Muscle of arm (tissue), 14 donors: ENCODE measurements at places on chromosomes 3 and 15.

- no peak for DNase-seq
Observed at GRCh38 chr3:138875754-138876664, 41.3 kb upstream of the PIK3CB start.

DNA sequence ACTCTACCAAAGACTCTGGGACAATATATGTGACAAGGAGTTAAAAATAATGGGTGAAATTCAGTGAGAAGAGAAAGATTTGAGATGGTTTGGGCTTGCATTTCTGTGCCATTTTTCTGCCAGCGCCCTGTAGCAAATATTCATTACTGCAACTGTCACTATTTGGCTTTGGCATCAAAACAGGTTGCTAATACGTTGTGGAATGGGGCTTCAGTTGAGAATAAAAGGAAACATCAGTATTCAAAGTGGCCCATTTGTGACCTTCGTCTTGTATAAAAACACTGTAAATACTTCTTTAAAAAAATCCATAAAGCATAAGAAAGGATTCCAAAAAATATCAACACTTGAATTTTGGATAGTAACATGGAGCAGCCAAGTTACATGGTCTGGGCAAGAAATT, 309.2 kb downstream of the ZNF385D start:
- DNase-seq, result no peak

DNA sequence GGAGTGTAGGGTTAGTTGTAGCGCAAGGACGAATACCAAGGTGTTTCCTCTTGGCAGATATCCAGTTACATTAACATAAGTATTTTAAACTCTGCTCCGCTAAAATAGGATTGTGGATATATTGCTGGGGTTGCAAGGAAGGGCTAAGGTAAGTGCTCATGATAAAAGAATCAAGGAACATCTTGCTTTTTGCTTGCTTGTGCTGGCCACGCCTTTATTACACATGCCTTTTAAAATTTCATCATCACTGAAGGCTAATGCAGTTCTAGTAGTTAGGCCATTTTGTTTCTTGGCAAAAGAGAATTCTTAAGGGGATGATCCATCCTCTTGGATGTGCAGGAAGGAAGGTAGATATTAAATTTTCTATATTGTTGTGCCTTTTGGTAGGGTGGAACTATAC, 415.6 kb upstream of the TPM1 start:
- DNase-seq, result no peak

- DNase-seq, result no peak
Observed at GRCh38 chr3:151639418-151639740, 94.3 kb upstream of the AADACL2 start.

GRCh38 chr3:67685499-67685898, 31.1 kb upstream of the SUCLG2 start:
- no peak for DNase-seq

- no peak for DNase-seq
Observed at GRCh38 chr3:172946061-172946460, 195.0 kb downstream of the SPATA16 start.

- no peak for DNase-seq
Observed at GRCh38 chr3:152858170-152858800, 23.4 kb downstream of the P2RY1 start.

DNA sequence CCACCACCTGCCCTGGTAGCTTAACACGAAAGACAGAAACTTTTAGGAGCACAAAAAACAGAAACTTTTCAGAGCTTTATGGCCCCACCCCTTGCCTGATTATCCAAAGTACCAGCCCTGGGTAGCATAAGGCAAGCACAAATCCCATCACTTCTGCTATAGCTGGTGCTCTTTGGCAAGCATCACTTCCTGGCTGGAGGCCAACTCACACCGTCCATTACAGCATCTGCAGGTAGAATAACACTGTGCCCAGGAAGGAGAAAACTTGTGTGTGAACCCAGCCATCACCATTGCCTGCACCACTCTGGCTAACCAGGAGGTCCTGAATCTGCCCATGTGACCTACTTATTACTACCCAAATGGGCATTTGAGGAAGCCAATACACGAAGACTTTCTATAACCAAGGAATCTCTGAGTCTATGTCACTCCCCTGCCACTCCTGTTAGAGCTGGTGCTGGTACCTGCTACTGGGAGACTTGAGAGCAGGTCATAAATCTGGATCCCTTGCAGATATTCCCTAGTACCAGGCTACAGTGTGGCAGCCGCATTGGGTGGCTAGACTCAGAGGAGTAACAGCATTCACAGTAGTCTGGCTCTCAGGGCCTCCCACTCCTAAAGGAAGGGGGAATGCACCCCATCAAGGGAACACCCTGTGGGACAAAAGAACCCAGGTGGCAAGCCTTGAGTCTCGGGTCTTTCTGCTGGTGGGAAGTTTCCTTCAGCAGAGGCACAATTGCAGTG, 73.3 kb upstream of the AKAP13 start:
- no peak for DNase-seq

GRCh38 chr3:71195492-71195891, 388.0 kb downstream of the FOXP1 start:
- DNase-seq, result no peak

GRCh38 chr3:130960139-130960795, 66.4 kb downstream of the ASTE1 start:
- no peak for DNase-seq

GRCh38 chr3:178513546-178514380, 22.5 kb upstream of the KCNMB2 start:
- no peak for DNase-seq

GRCh38 chr3:143294188-143294587, 174.6 kb downstream of the CHST2 start:
- DNase-seq, result no peak

- peak; percentile 38 for DNase-seq
Observed at GRCh38 chr3:65979162-65979561, 59.6 kb downstream of the MAGI1 start.

DNA sequence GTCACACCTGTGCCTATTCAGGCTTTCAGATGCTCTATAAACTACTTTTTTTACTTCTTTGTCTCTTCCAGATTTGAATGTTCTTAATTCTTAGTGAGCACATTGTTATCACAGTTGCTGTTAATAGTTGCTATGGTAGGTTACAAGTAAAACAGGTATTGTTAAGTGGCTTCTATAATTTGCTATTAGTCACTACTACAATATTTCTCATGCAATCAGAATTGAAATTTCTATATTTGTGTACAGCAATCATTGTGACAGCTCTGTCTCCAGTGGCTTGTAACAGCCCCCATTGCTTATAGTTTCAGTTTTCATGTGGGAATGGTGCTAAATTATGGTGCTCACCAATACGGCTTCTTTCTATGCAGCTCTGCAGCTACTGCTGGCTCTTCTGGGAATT, 318.4 kb upstream of the GOLIM4 start:
- no peak for DNase-seq

DNA sequence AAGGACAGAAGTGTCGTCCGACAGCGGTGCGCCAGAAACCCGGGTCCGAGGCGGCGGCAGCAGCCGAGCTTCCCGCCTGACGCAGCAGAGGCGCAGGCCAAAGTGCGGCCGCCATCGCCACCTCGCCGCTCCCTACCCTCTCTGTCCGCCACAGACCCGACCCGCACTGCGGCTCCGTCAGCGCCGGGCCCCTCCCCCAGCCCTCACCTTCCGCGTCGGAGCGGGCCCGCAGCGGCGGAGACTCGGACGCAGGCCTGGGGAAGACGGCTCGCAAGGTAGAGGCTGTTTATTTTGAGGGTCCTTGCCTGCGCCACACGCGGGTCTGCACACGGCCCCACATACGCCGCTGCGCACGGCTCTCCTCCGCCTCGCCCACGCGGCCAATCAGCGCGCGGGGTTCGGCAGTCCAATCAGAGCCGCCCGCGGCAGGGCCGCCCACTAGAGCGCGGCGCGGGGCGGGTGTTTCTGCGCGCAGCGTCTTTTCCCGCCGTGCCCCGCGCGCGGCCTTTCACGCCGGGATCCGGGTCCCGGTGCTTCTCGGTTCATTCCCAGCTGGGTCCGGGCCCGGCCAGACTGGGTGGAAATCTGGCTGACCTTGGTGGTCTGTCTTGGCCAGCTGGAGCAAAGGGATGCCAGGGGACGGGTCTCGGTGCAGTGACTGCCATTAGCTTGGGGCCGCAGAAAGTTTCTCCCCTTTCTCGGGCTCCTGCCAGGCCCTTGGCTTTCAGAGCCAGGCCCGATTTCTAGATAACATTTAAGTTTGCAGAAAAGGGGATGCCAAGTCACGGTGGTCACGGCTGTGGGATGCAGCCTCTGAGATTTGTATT, at the start of gene CNBP:
CNBP (minus strand) TSS at position 328 of the 827 bp plus-strand sequence. CDS start 12,139 bp downstream, outside the sequence.
- DNase-seq, result peak; percentile 96

GRCh38 chr15:82647045-82647834, at the start of gene CPEB1:
Gene CPEB1 (minus strand): TSS chr15:82647363. CDS start chr15:82628459, 18,904 bp downstream.
- no peak for DNase-seq

DNA sequence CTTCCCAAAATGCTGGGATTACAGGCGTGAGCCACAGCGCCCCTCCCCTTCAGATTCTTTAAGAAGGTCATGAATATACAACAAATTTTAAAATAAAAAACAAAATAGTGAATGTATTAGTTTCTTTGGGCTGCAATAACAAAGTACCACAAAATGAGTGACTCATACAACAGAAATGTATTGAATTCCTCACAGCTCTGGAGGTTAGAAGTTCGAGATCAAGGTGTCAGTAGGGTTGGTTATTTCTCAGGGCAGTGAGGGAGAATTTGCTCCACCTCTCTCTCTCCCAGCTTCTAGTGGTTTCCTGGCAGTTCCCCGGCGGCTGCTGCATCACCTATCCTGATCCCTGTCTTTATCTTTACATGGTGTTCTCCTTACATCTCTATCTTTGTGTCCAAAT, 804.0 kb downstream of the ROBO1 start:
- no peak for DNase-seq

DNA sequence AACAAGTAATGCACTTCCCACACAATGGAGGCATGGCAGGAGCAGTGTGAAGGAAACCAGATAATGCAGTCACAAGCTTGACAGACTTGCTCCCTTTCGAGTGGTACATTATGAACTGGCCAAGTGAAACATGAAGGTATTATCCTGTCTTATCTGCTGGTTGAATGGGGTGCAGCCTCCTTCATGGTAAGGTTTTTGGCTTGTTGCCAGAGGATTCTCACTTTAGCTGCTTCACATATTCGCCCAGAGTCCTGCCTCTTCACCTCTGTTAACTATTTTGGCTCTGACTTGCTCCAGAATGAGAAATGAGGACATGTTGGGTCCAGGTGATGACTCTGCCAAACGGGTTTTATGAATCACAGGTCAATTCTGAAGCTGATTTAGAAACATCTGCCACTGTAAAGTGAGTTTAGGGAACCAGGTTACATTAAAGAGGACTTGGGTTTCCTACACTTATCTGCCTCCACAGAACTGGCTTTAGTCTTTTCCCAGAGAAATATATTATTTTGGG, 19.5 kb upstream of the CCDC39 start:
- DNase-seq, result no peak

DNA sequence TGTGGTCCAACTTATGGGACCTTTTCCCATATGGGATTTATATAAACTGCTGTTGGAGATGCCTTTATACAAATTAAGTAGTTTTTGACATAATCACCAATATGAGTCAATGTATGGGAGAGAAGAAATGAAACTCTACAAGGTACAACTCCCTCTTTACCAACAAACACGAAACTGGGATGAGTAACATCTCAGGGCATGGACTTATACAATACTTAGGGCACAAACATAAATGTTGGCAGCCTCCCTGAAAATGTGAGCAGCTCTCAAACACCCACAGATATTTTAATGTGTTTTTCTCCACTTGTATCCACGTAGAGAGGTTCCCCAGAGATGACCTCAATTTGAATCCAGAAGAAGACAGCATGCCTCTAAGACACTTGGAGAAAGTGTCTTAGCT, 161.6 kb downstream of the MAGI1 start:
- DNase-seq, result no peak

GRCh38 chr3:11789412-11789811, 57.3 kb downstream of the TAMM41 start:
- no peak for DNase-seq

DNA sequence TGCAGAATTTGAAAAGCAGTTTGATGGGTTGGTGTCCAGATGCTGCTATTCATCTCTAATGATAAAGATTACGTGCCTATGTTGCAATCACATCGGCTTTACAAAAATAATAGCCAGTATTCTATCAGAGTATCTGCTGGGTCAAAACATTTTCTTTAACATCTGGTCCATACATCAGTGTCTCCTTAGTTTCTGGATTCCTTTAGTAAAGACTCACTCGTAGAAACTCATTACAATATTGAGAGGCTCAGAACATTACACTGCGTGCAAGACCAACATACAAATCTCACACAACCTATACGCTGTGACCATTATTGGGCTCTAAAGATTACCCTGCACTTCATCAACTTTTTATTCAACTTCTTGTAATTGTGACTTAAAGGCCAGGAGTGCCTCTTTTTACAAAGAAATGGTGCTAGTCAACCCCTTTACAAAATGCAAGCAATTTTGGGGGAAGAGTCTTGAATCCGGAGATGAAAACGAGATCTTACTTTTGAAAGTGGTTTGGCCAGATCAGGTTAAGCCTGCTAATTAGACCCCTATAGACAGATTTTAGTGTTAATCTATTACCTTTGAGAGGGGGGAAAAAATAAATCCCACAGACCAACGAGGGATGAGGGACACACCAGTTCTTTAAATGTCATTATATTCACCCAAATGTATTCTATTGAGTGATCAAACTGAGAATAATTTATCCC, 2.9 kb downstream of the TRA2B start:
- DNase-seq, result no peak

DNA sequence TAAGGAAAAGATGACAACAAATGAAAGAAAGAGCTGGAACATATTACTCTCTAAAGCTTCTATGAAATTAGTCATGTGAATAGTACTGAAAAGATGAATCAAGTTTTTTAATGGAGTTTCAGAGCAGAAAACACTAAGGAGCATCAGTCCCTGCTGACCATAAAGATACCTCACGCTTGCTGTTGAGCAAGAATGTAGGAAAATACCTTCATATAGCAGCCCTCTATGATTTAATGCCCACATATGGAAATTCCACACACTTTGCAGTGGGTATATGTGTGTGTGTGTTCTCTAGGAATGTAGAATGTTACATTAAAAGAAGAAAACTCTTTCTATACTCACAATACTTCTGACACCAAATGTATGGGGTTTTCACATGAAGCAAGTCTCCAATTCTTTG, 355.0 kb downstream of the ERC2 start:
- DNase-seq, result no peak

- no peak for DNase-seq
Observed at GRCh38 chr3:29686889-29687592, 406.2 kb downstream of the RBMS3 start.

DNA sequence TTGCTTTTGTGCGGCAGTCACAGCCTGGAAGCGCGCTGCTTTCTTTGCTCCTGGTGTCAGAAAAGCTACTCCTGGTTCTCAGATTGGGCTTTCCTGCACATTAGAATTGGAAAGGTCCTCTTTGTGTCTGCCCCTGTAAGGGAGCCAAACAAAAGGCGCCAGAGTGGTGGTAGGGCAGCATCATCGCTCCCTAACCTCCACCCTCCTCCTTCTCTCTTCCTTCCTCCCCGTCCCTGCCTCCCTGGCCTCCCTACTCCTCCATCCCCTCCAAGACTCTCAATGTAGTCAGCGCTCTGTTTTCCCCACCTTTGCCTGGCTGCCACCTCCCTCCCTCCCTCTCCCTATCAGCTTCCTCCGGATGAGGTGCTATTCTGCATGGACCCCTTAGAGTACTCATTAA, 65.3 kb downstream of the SH3GL3 start:
- DNase-seq, result no peak

GRCh38 chr15:25582886-25583285, 144.1 kb upstream of the UBE3A start:
- DNase-seq, result no peak
